ENCODE measurements at places on chromosomes 1 and 21.
A peak's percentile ranks its signal among the peaks of the same experiment; 100 is the strongest.

- DNase-seq = no peak
Measured at GRCh38 chr1:110746644-110747259, 72.0 kb upstream of the KCNA3 start.

DNA sequence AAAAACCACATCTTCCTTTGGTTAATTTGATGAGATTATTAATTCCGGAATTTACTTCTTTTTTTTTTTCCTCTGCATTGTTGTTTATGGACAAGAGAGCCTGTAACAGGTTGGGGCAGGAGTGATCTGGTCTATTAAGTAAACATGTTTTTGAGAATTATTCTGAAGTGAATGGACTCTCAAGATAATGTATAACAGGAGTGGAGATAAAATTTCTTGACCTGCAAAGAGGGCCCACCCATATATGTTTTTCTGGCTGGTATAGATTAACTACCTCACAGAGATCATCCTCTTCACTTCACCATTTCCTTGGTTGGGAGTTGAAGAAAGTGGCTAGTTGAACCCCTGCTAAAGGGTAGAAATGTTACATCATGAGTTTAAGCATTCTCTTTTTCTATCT lies 10.7 kb downstream of the DDI2 start:
- DNase-seq = no peak

- no peak for DNase-seq
Measured at GRCh38 chr1:72241397-72241796, 40.9 kb downstream of the NEGR1 start.

GRCh38 chr1:156812293-156812990 lies 4.2 kb downstream of the SH2D2A start:
- no peak for DNase-seq

DNA sequence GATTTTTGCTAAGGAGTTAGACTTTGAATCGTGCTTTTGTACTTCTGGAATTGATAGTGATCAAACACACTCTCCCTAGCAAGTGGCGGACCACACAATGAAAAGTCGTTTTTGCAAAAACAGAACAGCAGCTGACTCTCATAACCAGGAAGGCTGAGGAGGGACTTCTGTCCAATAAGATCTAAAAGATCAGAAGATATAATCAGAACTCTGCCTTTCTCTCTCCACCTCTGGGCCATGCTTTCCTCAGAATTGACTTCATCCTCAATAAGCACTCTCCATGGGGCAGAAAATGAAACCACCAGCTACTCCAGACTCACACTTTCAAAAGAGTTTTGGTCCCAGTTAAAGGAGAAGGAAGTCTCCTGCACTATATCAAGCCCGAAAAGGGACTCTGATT lies 55.3 kb upstream of the SAMD13 start:
- no peak for DNase-seq

DNA sequence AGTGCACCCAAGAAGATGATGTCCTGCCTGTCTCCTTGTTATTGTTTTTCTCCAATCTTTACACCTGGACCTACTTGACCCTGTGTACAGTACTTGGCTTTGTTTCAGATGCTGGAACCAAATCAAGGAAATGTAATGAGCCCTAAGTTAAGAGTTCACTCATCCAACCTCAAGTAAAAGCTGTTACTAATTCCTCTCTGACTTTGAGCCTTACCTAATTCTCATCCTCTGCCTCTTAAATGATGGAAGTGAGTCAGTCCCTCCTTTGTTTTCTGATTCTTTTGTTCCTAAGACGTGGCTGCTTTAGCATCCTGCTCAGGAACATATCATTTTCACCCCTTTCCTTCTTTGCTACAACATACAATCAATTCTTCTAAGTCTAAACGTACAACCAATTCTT lies 15.3 kb upstream of the PLA2G4A start:
- no peak for DNase-seq

DNA sequence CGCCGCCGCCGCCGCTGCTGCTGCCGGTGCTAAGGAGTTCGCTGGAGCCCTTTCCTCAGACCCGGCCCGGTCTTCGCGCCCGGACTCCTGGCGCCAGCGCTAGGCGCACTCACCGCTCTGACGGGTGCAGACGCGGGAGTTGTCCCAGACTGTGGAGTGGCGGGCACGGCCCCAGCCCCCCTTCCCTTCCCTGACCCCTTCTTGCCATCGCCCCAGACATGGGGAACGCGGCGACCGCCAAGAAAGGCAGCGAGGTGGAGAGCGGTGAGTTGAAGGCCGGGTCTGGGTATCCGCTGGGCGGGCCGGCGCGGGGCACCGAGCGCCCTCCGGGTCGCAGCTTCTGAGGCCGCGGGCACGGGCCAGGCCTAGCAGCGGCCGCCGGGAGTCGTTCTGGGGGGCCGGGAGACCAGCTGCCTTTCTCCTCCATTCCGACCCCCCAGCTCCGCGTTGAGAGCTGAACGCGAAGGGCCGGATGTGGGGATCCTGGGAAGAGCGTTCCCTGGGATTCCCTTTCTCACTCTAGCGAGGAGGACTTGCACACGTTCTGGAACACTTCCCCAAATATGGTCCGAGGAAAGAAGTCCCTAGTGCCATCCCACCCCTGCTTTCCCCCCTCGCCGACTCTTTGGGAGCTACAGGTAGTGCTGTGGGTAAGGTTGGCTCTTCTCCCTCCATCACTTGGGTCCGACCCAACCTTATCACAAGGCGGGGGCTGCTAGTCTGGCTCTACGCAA lies 65.8 kb upstream of the PRKACB start:
- peak; percentile 44 for DNase-seq

DNA sequence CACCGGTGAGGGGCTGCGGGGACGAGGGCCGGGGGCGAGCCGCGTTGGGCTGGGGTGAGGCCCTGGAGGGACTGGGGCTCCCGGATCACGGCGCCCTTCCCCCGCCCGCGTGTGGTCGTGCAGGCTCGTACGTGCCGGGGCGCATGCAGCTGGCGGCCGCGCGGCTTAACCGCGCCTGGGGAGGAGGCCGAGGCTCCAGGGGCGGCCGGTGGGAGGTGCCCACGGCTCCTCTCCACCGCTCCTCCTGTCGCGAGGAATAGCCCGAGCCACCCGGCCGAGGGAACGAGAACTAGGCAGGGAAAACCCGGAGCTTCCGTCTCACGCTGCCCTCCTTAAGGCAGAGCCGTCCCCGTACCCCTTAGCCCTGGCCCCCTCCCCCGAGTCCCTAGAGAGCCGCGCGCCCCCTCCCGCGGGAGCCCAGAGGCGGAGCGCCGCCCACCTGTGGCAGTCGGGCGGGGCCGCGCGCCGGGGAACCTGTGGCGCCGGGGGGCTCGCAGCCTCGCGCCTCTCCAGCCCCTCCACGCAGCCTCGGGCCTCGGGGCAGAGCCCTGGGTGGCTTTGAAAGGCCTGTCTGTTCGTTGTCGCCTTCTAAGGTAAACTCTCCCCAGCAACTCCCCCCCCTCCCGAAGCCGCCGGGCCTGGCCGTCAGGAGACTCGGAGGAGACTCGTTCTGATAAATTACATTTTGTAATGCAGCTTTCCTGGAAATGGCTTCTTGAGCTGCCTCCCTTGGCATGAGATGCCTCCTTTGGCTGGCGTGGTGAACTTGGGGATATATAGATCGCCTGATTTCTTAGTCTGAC lies 746 bp downstream of the AK4 start:
- peak; percentile 32 for DNase-seq

GRCh38 chr1:224770336-224770693 lies 154.2 kb downstream of the CNIH3 start:
- DNase-seq = no peak

GRCh38 chr1:225347123-225347683 lies 80.6 kb downstream of the LBR start:
- no peak for DNase-seq

DNA sequence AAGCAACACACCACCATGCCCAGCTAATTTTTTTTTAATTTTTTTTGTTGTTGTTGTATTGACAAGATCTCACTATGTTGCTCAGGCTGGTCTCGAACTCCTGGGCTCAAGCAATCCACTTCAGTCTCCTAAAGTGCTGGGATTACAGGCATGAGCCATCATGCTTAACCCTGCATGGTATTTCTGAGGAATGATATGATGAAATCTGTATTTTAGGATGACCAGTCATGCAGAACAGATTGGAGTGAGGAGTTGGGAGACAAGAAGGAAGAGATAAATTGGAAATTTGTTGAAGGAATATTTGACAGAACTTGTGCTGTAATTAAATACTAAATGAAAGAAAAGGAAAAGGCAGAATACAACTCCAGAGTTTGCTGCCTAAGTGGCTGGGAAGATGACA lies 4.7 kb upstream of the NDUFS5 start:
- no peak for DNase-seq

DNA sequence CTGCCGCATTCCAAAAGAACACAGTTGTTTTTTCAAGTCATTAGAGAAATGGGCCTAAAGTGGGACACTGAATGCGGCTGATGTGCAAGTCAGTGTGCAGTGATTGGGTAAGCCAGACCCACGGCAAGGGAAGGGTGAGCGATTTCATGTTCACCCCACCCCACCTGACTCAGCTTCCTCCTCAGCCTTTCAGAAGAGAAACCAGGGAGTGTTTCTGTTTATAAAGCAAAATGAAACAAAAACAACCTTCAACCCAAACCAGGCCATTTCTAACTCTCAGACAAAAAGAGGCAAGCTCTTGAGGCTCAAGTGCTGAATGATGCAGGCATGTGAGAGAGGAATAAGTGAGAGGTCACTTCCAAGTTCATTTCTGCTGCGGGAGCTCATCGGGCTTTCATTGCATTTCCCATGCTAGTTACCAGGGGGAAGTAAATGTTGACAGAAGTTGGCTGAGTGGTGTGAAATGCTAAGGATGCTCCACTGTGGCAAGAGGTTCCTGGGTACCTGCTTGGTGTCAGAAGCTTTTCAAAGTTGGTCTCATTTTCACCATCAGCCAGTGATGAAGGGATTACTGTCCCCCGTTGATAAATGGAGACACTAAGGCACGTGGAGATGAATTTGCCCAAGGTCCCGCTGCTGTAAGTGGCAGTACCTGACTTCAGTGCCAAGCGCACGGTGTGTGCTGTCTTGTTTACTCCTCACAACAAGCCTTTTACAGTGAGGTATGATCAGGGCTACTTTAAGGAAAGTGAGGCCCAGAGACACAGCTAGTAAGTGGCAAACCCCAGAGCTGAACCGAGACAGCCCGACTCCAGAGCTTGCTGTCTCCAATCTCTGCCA lies 29.1 kb downstream of the STPG1 start:
- DNase-seq = no peak

GRCh38 chr1:119219711-119220110 lies 79.3 kb upstream of the WARS2 start:
- DNase-seq = no peak

DNA sequence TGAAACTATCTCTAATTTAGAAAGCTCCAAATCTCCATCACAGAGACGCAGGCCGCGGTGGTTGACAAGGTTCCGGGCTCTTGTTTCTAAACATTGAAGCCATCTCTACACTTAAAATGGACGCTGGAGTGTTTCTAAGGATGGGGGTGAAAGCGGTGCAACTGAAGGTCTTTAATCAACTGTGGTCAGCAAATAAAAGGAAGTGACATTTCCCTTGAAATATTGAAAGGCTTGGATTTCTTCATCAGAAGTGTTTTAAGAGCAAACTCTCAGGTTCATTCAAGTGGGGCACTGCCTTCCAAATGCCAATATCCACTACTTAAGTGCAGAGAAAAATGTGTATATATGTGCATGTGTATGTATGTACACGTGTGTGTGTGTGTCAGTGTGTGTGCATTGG lies 117.3 kb downstream of the KAZN start:
- DNase-seq = no peak

GRCh38 chr1:55338448-55338820 lies 123.3 kb upstream of the USP24 start:
- DNase-seq = peak; percentile 93

GRCh38 chr21:46145840-46146691 lies 9.3 kb downstream of the FTCD start:
- no peak for DNase-seq

- no peak for DNase-seq
Measured at GRCh38 chr1:7469255-7469938, 301.7 kb upstream of the VAMP3 start.

DNA sequence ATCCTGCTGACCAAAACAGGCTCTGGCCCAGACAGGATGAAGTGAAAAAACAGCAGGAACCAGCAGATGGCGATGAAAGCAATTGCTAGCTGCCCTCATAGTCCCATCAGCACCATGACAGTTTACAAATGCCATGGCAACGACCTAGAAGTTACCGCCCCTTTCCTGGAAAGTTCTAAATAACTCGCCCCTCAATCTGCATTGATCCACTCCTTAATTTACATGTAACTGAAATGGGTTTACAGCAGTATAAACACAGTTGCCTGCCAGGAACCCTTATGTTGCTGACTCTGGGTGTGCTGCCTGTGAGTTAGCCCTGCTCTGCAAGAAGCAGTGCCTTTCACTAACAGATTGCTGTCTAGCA lies 65.5 kb upstream of the CR1L start:
- peak; percentile 3 for DNase-seq

- no peak for DNase-seq
Measured at GRCh38 chr1:2561898-2562895, 6.0 kb downstream of the TNFRSF14 start.

- no peak for DNase-seq
Measured at GRCh38 chr1:170162459-170163246, 16.9 kb downstream of the NTMT2 start.

DNA sequence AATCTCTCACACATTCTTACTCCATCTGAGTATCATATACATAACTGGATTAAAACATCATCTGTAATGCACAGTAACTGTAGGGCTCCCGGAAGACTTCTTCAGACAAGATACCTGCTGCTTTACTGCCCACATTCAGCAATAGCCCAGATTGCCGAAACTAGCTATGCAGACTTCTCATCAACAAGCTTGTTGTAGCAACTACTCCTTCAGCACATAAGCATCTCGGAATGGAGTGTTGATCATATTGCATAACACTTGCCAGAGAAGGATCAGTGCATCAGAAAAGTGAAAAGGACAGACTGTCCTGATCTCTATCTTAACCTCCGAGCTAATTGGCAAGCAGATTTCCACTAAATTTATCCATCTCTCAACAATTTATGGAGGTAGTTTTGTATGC lies 354.6 kb upstream of the C1orf87 start:
- DNase-seq = peak; percentile 77

DNA sequence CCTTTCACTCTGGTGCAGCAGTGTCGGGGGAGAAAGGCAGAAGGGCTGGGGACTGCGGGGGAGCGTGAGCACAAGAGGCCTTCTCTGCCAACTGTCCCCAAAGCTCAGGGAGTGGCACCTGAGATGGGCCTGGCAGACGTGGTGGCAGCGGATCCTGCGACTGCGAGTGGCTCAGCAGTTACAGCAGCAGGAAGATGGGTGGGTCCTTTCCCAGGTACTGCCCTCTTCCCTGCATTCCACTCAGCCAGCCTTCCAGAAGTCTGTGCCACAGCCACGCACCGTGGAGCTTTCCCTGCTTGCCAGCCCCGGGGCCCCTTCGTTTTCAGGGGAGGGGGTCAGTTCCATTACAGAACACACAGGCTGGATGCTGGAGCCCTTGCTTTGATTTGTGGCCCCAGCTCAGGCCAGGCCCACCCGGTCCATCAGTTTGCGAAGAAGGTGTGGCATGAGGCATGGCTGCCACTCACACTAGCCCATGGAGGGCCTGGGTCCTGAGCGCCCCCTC lies 17.2 kb downstream of the MTHFR start:
- DNase-seq = no peak

GRCh38 chr1:234918961-234919761 lies 209.5 kb downstream of the TOMM20 start:
- no peak for DNase-seq

- DNase-seq = no peak
Measured at GRCh38 chr1:21751281-21751680, 31.7 kb downstream of the USP48 start.

- DNase-seq = no peak
Measured at GRCh38 chr1:29382851-29383745, 146.8 kb downstream of the PTPRU start.

- DNase-seq = no peak
Measured at GRCh38 chr21:28253338-28253737, 739.3 kb downstream of the LTN1 start.

- DNase-seq = no peak
Measured at GRCh38 chr21:36203603-36203889, 46.9 kb downstream of the DOP1B start.

GRCh38 chr1:67281244-67281643 lies 26.4 kb upstream of the IL12RB2 start:
- no peak for DNase-seq
